Stimulated activated CD4-positive, alpha-beta T cell treated with anti-CD3 and anti-CD28 coated beads, Interleukin-1b, Interleukin-23, amount 100 ng/mL, for 1 hour (primary cell): ENCODE measurements at places on chromosomes 7 and 10.

GRCh38 chr10:116043861-116044260 lies 229.1 kb downstream of the GFRA1 start:
- no peak for DNase-seq

DNA sequence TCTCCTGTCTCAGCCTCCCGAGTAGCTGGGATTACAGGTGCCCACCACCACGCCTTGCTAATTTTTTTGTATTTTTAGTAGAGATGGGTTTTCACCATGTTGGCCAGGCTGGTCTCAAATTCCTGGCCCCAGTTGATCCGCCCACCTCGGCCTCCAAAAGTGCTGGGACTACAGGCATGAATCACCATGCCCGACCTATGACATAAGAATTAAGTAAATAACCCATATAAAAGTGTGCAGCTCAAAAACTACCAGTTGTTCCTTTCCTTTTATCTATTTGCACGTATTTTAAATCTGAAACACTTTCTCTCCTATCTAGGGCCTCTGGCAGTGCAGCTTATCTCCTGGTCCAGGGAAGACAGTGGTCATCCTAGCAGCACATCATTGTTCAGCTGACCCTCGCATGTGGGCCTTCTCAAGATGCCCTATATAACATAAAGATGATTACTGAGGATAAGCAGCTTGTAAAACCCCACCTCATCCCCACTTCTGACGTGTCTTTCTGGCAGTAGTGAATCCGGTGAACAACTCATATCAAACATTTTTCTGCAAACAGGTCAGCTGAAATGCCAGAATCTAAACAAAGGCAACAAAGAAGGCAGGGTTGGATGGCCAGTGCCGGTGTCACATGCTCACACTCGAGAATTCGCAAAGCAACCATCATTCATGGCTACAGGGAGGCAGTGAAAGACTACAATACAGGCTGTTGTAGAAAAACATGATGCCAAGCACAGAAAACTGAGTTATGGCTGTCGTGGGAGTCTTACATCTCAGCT lies 36.0 kb upstream of the KCNIP2 start:
- DNase-seq: no peak

- no peak for DNase-seq
Measured at GRCh38 chr10:106198275-106198674, 966.2 kb downstream of the SORCS1 start.

GRCh38 chr10:86795353-86795752 lies 38.9 kb downstream of the BMPR1A start:
- no peak for DNase-seq

GRCh38 chr7:55992346-55992745 lies 28.0 kb downstream of the NIPSNAP2 start:
- no peak for DNase-seq

DNA sequence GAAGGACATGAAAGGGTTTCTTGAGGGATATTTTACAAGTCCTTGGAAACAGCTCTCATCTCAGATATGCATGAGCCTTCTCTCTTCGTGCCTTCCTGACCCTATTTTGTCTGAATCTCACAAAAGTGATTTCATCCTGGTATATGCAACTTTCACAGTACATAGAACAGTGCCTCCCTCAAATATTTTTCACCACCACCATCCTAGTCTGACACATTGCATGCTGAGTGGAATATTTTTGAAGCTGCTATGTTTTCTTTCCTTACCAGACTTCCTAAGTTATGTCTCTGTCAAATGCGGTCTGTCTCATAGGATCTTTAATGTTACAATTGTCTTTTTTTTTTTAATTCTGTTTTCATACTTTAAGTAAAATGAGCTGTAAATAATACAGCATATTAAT lies 673.3 kb upstream of the LRRN3 start:
- no peak for DNase-seq

- no peak for DNase-seq
Measured at GRCh38 chr10:70690589-70690988, 18.3 kb downstream of the ADAMTS14 start.

- no peak for DNase-seq
Measured at GRCh38 chr10:10038348-10038747, 979.3 kb upstream of the CELF2 start.

- no peak for DNase-seq
Measured at GRCh38 chr10:28681291-28681763, 4.0 kb downstream of the BAMBI start.

DNA sequence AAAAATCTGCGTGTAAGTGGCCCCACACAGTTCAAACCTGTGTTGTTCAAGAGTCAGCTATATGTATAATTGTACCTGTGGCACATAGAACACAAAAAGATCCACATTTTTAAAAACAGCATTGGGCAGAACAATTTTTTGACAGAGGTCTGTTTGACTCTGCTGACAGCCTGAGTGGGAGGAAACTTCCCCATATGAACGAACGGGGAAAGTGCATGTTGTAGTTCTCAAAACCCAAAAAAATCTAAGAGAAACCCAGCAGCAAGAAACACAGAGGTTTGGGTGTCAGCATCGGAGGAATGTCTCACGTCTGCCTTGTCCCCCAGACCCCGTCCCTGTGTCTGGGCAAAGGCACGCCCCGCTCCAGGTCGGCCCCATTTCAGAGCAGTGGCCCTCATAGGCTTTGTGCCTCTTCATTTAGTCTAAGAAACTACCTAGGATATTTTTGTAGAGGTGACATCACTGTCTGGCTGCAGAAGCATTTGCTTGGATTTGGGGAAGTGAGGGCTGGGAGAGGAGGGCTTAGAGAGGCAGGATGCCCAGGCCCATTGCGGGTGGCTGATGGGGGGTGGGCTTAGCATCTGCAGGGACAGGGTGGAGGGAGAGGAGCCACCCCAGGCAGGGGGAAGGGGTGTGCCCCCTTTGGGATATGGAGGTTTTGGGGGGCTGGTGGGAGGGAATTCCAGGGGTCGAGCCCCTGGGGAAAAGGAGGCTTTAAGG lies 11.0 kb downstream of the CUX1 start:
- no peak for DNase-seq

DNA sequence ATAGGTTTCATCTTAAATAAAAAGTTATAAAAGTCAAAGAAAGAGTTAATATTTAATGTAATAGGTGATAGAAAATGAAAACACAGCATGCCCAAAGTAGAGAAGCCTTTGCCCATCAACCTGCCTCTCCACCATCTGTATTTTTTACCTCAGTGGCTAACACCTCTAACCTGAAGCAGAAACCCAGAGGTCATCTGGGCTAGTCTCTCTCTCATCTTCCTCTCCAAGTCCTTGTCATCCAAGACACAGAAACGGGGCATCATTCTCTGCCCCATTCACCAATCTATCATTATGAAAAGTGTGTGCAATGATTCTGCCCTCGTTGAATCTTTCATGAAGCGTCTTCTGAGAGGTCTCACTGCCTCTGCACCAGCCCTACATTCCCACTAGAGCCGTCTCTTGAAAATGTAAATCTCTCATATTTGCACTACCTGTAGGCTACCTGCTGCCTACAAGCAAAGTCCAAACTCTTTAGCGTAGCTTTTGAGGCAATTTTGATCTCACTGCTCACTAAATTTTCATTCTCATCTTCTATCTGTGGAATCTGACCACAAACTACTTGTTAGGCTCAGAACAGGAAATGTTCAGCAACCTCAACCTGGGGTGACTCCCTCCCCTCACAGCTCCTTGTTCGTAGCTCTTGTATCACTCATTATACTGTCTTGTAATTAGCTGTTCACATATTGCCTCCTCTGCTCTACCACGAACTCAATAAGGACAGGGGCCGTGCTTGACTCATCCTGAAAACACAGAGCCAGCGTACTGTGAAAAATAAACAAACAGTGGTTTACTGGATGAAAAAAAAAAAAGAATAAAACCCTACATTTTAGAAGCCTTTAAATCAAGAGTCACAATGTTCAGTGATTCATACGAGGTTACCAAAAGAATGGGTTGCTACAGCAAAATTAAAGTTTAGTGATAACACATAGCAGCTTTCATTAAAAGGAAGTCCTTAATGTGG lies 83.1 kb downstream of the CTNNA3 start:
- DNase-seq: peak; percentile 1

- DNase-seq: no peak
Measured at GRCh38 chr7:73433924-73434700, 534 bp downstream of the FZD9 start.

GRCh38 chr10:34854147-34854601 lies 39.1 kb upstream of the PARD3 start:
- DNase-seq: no peak
